NCI-H2081 treated with DMSO at 0.1 percent for 48 hours (cell line): ENCODE measurements at places on chromosomes 6 and 20.

DNA sequence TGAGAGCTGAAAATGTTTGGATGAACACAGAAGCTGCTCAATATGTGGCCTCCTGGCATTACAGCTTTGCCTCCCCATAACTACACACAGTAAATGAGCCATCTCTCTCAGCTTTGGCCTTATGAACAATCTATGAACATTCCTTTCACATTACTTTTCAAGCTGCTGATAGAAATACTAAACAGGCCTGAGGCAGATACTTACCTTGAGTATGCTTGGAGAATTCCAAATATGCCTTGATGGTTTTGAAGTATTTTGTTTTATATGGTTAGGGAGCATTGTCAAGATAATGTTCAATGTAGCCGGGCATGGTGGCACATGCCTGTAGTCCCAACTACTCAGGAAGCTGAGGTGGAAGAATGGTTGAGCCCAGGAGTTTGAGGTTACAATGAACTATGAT is 104.5 kb downstream of the CD24 start:
- no peak for DNase-seq

GRCh38 chr6:10534419-10534762 is 13.2 kb downstream of the GCNT2 start:
- no peak for DNase-seq

DNA sequence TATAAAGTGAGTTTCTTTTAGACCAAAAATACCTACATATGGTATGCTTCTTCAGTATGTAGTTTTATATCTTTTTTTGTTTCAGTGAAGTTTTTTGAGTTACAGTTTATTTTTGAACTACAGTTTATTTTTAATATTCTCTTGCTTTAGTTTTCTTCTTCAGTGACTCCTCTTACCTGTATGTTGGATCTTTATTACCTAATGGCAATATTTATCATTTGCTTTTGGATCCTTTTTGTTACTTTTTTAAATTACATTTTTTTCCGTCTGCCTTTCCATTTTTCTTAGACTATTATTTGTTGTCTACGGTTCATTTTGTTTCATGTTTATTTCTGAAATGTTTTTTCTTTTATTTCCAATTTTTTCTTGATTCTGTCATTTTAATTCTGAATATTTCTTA is 71.9 kb downstream of the SMAP1 start:
- DNase-seq, result no peak

DNA sequence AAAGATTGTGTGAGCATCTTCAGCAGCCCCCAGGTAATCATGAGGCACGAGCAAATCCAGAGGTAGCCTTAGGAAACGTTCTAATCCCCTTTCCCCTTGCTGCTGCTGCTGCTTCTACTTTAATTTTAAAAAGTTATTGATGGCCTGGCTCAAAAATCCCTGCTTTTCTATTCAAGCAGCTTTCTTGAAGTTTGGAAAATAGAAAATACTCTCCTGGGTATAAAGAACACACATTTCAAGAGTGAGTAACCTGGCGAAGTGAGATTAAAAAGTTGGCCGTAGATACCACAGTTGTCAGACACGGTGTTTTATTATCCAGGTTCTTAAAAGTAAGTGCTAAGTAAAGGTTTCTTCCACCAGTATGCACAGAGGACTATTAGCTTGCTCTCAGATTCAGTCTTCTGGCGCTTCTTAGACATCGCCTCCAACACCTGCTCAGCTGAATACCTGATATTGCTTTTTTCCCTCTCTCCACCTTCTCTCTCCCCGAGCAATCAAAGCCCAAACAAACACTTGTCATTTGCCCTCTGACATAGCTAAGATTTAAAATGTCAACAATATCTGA is 150.7 kb downstream of the EDN3 start:
- DNase-seq, result no peak

GRCh38 chr6:169441292-169441691 is 187.6 kb upstream of the THBS2 start:
- DNase-seq, result no peak

DNA sequence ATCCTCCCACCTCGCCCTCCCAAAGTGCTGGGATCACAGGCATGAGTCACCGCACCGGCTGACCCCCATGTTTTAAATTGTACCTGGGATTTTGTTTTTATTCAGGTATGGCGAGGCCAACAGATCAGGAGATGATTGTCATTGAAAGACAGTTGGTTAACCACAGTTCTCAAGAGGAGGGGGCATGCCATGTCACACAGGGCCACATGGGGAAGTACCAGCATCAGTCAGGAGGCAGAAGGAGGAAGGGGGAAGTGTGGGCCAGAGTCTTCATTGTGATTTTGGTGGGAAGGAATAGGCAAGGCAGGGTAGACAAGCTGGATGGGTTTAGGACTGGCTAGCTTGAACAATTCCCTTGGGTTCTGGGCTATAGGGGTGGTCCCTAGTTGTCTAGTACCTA is 9.9 kb upstream of the MMP9 start:
- no peak for DNase-seq

- no peak for DNase-seq
Measured at GRCh38 chr20:33648396-33649004, 13.6 kb upstream of the C20orf144 start.

DNA sequence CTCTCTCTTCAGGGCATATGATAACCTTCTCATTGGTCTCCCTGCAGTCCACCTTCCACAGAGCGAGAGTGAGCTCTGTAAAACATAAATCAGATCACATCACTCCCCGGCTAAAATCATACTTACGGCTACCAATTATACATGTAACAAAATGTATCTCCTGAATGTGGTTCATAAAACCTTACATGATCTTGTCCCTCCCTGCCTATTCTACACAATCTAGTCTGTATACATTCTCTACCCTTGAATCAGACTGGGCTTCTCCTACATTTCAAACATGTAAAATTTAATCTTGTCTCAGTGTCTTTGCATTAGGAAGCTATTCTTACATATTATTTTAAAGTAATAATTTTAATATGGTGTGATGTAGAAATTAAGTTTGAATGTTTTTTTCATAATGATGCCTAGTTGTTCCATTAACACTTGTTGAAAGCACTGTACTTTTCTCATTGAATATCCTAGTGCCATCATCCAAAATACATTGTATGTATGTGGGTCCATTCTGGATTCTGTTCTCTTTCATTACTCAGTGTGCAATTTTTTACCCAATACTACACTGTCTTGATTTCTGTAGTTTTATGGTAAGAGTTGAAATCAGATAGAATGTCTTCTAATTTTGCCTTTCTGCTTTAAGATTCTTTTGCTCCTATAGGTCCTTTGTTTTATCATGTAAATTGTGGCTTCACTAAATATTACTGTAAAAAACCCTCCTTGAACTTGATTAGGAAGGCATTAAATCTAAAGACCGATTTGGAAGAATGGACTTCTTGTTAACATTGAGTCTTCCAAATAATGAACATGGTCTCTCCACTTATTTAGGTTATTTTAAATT is 403.3 kb upstream of the EPHA7 start:
- DNase-seq, result no peak

- no peak for DNase-seq
Measured at GRCh38 chr20:20737158-20737557, 24.7 kb upstream of the RALGAPA2 start.

DNA sequence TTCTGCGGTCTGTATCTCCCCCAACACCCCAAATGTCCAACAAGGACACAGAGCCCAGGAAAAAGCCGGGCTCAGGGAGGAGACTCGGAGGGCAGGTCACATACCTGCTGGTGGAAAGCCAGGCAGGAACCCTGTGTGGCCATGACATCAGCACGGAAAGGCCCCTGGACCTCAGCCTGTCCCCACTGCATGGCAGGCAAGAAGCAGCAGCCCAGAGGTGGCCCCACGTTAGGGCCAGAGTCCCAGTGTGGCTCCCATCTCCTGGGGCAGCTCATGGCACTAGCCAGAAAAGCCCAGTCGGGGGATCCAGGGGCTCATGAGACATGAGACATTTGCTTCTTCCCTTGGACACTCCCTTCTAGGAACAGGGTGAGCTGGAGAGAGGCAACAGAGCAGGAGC is 258.7 kb downstream of the DLL1 start:
- DNase-seq, result no peak

GRCh38 chr6:56087421-56087820 is 160.0 kb downstream of the COL21A1 start:
- no peak for DNase-seq

- no peak for DNase-seq
Measured at GRCh38 chr6:65671922-65672321, 35.1 kb downstream of the EYS start.

GRCh38 chr6:37624121-37624520 is 73.6 kb downstream of the MDGA1 start:
- DNase-seq, result no peak

DNA sequence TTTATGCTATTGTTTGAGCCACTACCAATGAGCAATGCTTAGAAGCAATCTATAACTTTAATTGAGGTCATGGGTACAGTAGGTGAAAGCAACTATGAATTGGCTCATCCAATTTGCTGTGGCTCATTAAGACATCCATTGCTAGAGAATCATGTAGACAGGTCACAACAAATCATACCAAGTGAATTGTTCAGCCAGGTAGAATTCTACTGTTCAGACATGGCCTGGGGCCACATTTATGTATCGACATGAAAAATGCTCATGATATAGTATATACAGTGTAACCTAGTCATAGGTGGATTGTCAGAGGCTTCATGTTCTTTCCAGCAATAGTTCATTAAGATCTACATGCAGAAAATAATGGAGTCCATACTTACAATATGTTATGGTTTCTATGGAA is 633.7 kb upstream of the EYS start:
- DNase-seq, result no peak

- DNase-seq, result no peak
Measured at GRCh38 chr6:155523821-155524651, 68.4 kb upstream of the NOX3 start.

DNA sequence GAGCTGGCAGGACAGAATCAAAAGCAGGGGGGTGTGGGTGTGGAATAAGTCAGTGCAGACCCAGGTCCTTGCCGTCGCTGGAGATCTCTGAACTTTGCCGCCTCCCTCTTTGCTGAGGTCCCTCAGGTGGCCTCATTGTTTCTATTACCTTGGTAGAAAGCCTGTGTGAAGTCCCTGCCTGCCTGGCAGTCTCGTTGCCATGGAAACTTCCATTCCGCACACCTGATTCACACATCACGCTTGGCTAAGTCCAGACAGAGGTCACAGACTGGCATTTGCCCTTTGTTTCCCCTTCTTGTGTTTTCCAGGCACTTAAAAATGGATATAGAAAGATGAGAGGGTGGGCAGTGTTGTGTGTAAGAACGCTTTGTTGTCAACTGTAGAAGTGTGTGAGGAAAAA is 260.6 kb downstream of the PRL start:
- DNase-seq, result no peak

GRCh38 chr20:14114065-14114704 is 118.9 kb downstream of the MACROD2 start:
- DNase-seq, result no peak

DNA sequence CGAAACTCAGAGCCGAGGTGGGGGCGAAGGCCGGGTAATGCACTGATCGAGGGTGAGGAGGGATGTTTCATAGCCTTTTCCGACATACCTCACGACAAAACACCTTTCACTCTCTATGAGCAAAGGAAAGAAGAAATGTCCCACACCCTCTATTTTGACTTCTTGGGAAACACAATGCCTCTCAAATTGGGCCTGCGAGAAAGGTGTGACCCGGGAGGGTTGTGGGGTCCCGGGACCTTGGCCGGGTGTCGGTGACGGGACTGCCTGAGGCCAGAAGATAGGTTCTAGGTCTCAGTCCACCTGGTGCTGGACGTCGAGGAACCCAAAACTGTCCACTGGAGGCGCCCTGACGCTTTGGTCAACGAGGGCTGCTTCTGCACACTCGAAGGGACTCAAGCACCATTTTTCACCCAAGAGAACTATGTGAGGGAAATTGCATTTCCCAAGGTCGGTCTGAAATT is 41.1 kb upstream of the OSTM1 start:
- no peak for DNase-seq

DNA sequence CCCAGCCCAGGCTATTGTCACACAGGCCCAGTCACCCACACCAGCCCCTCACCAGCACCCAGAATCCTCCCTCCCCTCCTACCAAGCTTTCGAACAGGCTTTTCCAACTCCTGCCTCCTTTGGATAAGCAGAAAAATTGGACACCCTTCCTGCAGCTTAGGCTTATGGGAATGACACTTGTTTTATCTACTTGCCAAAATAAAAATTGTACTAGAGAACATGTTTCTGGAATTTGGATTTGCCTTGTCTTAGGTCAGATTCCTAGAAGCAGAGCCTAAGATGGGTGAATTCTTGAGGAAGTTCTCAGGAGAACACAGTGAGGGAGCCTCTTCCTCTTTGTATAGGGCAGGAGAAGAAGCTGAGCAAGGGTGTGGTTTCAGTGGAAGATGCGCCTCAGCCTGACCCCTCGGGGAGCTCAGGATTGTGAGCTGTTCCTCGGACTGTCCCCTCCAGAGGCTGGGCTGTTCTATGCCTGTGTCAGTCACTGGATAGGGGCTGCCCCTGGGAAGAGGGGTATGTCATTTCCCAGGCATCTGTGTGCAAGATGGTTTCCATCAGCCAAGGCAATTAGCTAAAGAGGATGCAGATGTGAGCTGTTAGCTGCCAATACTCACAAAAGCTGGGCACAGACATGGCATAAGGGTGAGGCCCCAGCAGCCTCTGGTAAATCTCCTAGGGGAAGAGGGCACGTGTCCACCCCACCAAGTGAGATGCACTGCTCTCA is 33.9 kb downstream of the ITPR3 start:
- no peak for DNase-seq

DNA sequence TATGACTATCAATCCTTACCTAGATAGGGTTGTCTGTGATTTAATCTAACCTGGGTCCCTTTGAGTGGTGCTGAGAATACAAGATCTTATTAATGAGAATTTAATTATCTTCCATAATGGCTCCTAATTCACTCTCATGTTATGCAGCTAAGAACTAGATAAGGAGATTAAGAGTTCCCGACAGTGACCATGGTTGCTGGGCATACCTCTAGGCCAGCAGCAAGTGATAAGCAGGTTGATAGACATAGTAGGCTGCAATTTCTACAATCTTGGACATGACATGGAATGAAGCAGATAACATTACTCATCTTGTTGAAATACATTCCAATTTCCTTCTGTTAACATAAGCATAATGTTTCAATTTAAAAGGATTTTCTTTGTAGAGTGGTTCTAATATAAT is 27.1 kb downstream of the SPACA1 start:
- no peak for DNase-seq

GRCh38 chr6:25295651-25296050 is 16.5 kb downstream of the CARMIL1 start:
- no peak for DNase-seq

DNA sequence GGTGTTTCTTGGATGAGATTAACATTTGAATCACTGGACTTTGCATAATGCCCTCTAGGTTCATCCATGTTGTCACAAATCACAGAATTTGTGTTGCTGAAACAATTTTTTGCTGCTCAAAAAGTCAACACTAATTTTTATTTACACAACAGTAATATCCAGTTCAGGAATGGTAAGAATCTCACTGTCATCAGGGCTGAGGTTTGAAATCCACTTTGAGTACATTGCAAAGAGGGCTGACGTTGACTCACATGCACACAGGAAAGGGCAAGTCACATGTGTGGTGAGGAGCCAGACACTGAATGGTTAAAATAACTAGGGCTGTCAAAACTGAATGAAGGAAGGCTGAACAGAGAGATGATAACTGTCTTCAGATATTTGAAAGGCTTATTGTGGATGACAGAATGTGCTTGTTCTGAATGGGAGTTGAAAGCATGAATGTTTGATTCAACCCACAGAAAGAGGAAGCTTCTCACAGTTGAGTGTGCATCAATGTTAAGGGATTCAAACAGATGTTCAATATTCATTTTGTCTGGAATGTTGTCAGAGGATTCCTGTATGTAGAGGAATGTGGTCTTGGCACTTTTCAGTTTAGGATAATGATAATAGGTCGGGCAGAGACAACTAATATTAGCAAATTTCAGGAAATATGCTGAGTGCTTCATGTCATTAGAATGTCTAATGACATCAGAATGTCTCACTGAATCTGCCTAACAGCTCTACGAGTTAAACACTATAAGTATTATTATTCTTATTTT is 3.6 kb upstream of the ADGRG6 start:
- no peak for DNase-seq
